ENCODE measurements at places on chromosomes 2 and 18.

GRCh38 chr2:2830576-2830975, 499.5 kb upstream of the MYT1L start:
- DNase-seq: no peak

- DNase-seq: no peak
Observed at GRCh38 chr18:34771958-34772357, 61.9 kb downstream of the DTNA start.

GRCh38 chr2:218405086-218405745, 5.5 kb downstream of the CTDSP1 start:
- no peak for DNase-seq

DNA sequence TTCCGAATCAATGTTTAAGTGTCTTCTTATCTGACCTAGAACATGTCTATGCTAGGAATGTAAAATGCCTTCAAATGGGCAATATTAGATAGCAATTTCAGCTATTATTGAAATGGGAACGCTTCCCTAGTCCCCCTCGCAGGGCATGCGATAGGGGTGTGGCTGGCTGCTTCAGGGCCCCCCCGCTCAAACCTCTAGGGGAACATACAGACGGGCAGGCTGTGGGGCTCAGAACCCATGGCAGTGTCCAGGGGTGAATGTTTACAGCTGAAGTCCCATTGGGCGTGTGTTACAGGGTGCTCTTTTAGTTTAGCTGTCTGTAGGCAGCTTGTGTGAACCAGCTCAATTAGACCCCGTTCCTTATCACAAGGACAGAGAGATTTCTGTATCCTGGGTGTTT, 315.9 kb downstream of the DSEL start:
- DNase-seq: no peak

- DNase-seq: no peak
Observed at GRCh38 chr2:95342556-95343320, 45.6 kb downstream of the KCNIP3 start.

GRCh38 chr18:63339920-63340484, 20.4 kb upstream of the BCL2 start:
- DNase-seq: no peak

DNA sequence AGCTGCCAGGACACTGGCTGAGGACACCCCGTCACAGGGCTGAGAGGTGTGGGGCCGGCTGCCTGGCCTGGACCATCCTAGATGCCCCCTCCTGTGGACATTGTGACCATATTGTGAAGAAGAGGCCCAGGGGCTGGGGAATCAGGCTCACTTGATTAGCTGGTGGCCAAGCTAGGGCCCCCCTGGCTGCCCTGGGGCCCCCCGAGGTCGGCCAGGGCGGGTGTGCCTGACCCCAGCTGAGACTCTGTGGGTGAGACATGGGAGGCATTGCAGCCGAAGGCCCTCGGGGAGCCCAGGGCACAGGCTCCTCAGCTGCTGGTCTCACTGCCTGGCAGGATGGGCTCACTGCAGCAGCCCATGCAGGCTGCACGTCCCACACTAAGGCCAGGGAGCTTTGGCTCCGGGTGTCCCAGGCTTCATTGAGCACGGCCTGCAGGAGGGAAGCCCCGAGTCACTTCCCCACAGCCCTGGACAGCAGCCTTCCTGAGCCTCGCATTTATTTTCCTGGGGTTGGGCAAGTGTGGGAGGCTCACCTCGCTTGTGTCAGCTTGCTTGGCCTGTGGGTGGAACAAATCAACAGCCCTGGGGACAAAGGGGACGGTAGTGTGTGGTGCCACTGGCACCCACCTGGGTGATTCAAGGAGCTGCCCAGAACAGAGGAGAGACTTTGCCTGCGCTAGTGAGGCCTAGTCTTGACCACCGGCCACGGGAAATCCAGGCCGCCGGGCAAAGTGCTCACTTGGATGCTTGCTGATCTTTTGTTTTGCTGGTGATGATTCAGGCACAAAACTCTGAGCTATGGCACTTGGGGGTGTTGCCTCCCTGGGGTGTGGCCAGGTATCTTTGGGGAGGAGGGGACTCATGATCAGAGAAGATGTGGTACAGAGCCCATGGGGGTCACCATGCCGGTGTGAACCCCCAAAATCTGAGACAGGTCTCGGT, 1.3 kb downstream of the GAL3ST2 start:
- no peak for DNase-seq
